ENCODE measurements at places on chromosomes 6 and 20. TPM values are rescaled to one million over a fixed set of nuclear protein-coding genes. Genes with fewer than 3 reads are reported as not detected.

DNA sequence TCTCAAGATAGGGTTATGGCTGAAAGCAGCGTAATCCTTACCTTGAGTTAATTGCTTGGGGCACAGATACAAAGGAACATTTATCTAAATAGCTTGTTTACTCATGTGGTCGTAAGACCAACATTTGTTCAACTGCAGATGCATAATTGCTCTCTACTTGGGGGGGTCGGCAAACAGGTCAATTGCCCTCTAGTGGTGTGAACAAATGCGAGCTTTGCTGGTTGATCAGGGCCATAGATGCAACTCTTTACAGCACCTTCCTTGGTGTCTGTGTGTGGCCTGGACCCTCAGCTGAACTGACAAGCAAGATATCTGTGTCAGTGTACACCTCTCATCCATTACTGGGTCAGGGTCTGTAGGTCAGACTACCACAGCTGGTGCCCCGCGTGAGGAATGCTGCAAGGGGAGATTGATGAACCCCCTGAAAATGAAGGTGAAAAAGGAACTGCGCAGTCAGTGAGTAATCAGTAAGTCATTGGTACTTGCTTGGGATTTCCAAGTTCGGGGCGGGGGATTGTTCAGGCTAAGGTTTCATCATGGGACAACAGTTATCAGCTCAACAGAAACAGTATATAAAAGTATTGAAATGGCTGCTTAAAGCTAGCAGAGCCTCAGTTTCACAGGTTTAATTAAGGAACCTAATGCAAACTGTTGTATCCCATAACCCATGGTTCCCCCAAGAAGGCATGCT lies 24.0 kb downstream of the HLA-DPA1 start:
- no peak for DNase-seq

Gene KHDRBS2
- total RNA-seq, result not detected

- no peak for DNase-seq
These were observed 222.1 kb upstream of the SULF2 start for GRCh38 chr20:48007351-48007750.

- DNase-seq, result peak; percentile 50
These were observed 1.4 kb upstream of the MICAL1 start for GRCh38 chr6:109456710-109457561.

DNA sequence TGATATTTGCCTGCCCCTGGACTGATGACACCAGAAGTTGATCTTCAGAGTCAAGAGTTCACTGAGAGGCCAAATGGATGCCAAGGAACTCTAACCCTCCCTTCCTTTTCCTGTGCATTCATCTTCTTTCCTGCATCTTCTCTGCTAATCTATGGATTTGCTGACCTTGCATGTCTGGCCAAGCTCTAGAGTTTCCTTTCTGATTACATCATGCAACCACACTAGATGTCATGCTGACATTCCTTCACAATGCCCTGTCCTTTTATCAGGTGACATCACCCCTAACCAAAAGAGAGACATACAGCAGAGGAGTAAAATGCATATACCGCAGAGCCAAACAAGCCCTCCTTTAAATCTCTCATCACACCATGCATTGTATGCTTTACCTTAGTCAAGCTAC lies 487.6 kb downstream of the TFAP2A start:
- no peak for DNase-seq

- no peak for DNase-seq
These were observed 36.2 kb downstream of the ARMC2 start for GRCh38 chr6:108884211-108885059.

- DNase-seq, result no peak
These were observed 47.9 kb downstream of the QRSL1 start for GRCh38 chr6:106677282-106677681.

GRCh38 chr6:84618046-84618752 lies 146.2 kb downstream of the TBX18 start:
- DNase-seq, result peak; percentile 81

DNA sequence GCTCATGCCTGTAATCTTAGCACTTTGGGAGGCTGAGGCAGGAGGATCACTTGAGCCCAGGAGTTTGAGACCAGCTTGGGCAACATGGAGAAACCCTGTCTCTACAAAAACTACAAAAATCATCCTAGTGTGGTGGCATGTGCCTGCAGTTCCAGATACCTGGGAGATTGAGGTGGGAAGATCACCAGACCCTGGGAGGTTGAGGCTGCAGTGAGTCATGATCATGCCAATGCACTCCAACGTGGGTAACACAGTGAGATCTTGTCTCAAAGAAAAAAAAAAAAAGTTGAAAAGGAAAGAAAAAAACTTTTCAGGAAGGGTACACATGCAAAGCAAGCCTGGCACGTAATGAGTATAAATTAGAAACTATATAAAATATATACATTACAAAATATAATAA lies 65.8 kb upstream of the FBXO30 start:
- DNase-seq, result no peak

- DNase-seq, result no peak
These were observed 233.6 kb upstream of the SOX4 start for GRCh38 chr6:21359926-21360325.

GRCh38 chr6:164051427-164051826 lies 636.9 kb downstream of the QKI start:
- no peak for DNase-seq

DNA sequence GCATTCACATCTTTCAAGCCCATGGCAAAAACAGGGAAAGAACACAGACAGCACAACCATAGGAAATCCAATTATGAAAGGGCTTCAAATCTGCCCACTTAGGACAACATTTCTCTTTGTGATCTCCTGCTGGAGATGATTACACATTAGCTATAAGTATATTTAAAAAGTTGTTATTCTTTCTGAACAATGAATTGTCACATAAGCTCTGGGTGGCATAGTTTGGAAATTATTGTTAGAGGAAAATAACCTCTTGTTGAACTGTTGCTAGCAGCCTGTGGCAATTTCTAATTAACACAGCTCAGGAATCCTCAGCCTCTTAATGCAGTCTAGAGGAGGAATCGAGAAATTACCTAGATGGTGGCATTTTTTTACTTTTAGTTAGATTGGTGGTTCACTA lies 54.9 kb downstream of the BCAS1 start:
- no peak for DNase-seq

Gene GABRR1
- not detected for total RNA-seq

Gene GJA10
- not detected for total RNA-seq

Gene F13A1
- not detected for total RNA-seq

GRCh38 chr20:37308086-37309050 lies 18.9 kb downstream of the MANBAL start:
- no peak for DNase-seq

Gene BTNL2
- total RNA-seq, result not detected

Gene DYNLT2
- total RNA-seq, result 0.51 TPM

Gene TCF21
- total RNA-seq, result not detected

Gene PKIB
- 28.0 TPM for total RNA-seq

Gene GPLD1
- total RNA-seq, result 3.9 TPM

All from PC-3 (cell line).